ENCODE measurements at places on chromosomes 3 and 15. TPM values are rescaled to one million over a fixed set of nuclear protein-coding genes. Genes with fewer than 3 reads are reported as not detected.

- no peak for DNase-seq
Observed at GRCh38 chr15:28888302-28888894, 2.6 kb downstream of the APBA2 start.

DNA sequence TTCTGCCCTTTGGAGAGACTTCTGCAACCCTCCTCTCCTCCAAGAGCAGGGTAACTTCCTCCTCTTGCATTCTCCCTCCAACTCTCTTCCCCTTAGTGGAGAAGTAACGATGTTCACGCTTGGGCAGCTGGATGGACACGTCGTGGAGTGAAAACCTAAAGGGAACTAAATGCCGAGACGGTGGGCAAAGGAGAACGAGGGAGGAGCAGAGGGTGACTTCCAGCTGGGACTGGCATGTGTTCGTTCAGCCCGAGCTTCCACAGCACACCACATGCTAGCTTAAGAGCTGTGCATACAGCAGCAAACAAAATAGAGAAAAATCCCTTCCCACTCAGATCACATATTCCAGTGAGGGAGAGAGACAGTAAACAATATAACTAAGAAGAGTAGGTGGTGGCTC lies 179.8 kb downstream of the SLCO3A1 start:
- DNase-seq, result no peak

DNA sequence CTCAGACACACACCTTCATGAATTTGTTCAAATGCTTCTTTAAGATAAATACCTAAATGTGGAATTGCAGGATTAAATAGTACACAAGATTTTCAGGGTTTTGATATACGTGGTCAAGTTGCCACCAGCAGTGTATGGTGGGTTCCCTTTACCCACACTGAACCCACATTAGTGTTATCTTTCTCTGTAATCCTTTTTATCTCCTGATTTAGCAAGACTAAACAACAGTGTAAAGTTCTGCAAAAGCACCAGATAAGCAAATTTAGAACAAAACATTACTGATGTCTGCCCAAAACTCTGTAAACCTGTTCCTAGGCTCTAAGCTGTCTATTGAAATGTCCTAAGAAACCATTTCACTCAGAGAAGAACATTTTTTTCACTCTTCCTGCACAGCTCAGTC lies 352.9 kb downstream of the FHIT start:
- no peak for DNase-seq

GRCh38 chr15:78007964-78008886 lies 69.3 kb downstream of the TBC1D2B start:
- no peak for DNase-seq

- no peak for DNase-seq
Observed at GRCh38 chr3:176650478-176650877, 546.8 kb downstream of the TBL1XR1 start.

GRCh38 chr3:131178710-131179375 lies 152.2 kb downstream of the NEK11 start:
- no peak for DNase-seq

DNA sequence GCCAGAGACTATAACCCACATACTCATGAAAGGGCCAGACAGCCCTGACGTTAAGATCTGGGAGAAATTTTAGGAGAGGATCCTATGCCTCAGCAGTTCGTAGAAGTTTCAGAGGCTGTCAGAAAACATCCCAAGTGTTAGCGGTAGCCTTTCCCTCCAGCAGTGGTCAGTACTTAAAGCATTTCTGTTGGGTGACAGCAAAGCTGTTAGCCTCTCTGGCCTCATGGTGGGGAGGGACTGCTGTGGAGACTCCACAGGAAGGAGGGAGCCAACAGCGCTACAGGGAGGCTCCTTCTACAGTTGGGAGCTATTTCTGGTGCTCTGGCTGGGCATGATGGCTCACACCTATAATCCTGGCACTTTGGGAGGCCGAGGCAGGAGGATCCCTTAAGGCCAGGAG lies 27.4 kb downstream of the IDH2 start:
- no peak for DNase-seq

DNA sequence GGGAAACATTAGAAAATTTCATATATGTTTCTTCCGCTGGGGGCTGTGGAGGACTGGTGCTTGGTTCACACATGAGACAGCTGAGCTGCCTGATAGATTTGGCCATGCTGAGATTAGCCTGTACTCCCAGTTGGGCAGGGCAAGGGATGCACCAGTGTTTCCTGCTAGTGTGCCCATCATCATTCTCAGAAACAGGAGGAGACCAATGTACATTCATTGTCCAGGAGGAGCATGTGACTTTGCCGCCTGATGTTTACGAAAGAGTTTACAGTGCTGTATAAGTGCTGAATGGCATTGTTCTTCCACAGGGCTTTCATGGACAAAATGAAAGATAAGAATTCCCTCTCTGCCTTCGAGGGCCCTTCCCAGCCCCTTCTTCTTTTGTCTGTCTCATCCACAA lies 311.1 kb upstream of the THBS1 start:
- no peak for DNase-seq

DNA sequence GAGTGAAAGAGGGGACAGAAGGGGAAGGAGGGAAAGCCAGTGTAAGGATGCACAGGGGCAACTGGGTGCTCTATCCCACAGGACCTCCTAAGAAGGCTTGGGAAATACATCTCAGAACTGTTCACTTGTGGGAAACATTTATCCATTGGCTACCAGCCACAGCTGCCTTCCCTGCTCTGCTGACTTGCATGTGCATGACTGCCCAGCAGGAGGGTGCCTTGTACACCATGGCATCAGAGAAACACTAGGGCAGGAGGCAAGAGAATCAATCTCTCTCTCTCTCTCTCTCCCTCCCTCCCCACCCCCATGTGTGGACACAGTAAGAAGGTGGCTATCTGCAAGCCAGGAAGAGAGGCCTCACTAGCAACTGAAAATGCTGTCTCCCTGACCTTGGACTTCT lies 62.9 kb upstream of the ZBTB38 start:
- DNase-seq, result no peak

GRCh38 chr3:195065864-195066185 lies 205.1 kb downstream of the XXYLT1 start:
- DNase-seq, result no peak

DNA sequence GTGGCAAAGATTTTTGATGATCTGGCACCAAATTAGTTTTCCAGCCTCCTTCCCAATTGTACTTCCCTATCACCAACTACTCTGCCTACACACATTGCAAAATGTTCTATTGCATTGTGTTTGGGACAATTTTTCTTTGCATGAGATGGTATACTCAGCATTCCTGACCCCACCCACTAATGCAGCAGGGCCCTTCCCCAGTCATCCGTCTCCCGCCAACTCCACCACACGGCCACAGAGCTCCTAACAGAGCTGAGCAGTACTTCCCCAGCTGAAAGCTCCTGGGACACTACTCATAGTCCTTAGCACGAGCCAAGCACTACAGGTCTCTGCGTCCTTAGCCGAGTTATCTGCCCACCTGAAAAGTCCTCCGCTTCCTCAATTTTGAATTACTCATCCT lies 34.2 kb downstream of the TXNRD3 start:
- DNase-seq, result no peak

- DNase-seq, result no peak
Observed at GRCh38 chr15:85139391-85139790, 157.7 kb downstream of the PDE8A start.

DNA sequence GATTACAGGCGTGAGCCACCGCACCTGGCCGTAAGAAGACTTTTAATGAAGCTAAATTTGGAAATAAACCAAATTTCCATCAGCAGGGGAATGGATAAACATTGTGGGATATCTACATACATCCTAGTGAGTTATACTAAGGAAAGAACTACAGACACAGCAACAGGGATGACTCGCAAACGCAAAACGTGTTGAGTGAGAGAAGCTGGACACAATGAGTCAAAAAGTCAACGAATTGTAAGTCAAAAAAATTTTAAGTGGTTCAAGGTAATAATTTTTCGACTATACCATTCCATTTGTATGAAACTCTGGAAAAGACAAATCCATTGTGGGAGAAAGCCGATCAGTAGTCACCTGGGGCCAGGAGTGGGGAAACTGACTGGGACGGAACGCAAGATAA lies 19.9 kb downstream of the PLA2G4F start:
- no peak for DNase-seq

DNA sequence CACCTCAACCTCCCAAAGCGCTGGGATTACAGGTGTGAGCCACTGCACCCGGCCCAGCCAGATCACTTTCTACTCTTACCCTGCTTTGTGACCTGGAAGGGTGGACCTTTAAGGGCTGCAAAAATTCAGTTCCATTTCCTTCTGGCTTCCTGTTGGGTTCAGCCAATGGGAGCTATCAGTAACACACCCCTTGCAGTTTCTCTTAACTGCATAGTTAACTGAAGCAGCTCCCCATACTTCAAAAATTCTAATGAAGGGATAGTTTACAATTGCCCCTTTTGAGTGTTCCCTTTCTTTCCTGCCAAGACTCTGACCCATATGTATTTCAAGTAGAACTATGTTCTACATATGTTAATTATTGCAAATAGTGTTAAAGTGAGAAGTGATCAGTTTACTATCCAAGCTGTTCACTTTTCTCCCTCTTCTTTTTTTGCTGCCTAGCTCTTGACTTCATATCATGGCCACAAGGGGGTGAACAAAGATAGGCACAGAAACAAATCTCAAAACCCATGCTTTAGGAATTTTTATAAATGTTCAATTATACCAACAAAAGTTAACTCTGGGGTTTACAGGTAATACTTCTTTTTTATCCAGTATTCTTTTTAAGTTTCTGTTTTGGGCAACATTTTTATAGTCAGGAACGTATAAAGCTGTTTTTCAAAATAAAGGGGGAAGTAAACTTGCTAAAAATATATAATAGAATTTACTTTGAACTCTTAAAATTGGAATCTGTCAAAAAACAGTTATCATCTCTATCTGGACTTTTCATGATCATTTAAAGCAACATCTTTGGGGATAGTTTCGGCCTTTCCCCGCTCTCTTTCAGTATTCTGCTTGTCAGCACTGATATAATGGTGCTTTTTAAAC lies 8.1 kb downstream of the PGBD4 start:
- no peak for DNase-seq

GRCh38 chr3:125177746-125178145 lies 34.8 kb downstream of the SLC12A8 start:
- DNase-seq, result no peak

GRCh38 chr15:99755692-99756409 lies 22.6 kb upstream of the LYSMD4 start:
- peak; percentile 63 for DNase-seq

DNA sequence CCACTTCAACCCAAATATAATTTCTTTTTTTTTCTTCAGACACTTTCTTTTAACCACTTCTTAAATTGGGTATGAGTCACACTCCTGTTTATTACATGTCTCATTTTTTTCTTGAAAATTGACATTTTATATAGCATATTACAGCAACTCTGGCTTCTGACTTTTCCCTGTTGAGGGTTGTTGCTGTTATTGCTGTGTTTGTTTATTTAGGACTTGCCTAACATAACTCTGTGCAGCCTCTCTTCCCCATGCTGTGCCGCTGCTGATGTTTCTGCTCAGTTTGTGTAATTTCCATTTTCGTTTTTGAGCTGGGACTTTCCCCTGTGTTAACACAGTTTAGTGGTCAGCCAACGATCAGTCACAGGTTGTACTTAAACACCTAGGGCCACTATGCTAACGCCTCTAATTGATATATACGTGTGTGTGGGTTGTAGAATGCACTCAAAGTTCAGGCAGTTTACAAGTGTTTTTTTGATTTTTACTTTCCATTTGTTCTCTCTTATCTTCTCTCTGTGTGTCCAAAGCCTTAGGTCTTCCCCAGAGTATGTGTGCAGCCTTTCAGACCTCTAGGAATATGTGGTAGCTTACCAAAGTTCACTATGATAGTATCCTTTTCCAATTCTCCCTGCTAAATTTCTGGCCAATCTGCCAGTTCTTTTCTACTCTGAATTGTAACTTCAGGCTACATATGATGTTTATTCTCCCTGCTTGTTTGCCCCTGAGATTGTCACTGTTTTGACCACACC lies 337.2 kb downstream of the ZBTB20 start:
- no peak for DNase-seq

GRCh38 chr15:78630886-78631633 lies 9.9 kb downstream of the CHRNB4 start:
- no peak for DNase-seq

GRCh38 chr15:70810916-70811578 lies 42.9 kb downstream of the LARP6 start:
- DNase-seq, result no peak

GRCh38 chr3:188134856-188135255 lies 19.1 kb upstream of the LPP start:
- no peak for DNase-seq

GRCh38 chr15:66588971-66589370 lies 23.2 kb upstream of the LCTL start:
- no peak for DNase-seq

- DNase-seq, result no peak
Observed at GRCh38 chr3:194390835-194391234, 8.2 kb downstream of the GP5 start.

DNA sequence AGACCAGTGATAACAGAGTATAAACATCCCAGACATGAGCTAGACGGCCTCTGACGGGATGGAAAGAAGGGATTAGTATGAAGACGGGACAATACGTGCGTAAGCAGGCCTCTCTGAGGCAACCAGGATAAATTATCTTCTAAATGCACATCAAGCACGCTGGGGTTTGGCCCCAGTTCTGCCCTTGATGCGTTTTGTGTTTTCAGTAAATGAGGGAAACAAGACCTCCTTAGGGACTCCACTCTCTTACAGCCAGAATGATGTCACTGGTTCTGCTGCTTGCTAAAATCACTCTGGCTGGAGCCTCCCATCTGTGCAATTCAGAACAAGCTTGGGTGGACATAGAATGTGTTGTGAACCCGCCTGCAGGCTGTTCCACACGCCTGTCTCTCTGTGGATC lies 156.0 kb upstream of the MCTP2 start:
- peak; percentile 95 for DNase-seq

GOLGA6L9 gene
- total RNA-seq, result 3.7 TPM

PLA2G4D gene
- total RNA-seq, result 4.8 TPM

CERS3 gene
- total RNA-seq, result 25.6 TPM

SLC35G2 gene
- total RNA-seq, result 7.1 TPM

TMEM212 gene
- total RNA-seq, result not detected

SPSB4 gene
- 3.8 TPM for total RNA-seq

COL6A6 gene
- total RNA-seq, result 38.9 TPM

SETD5 gene
- total RNA-seq, result 113 TPM

FYCO1 gene
- 22.9 TPM for total RNA-seq

SCG3 gene
- total RNA-seq, result not detected

CHP1 gene
- 49.4 TPM for total RNA-seq

NR2F2 gene
- total RNA-seq, result 7.8 TPM

ARHGEF26 gene
- total RNA-seq, result 13.8 TPM

SLC24A5 gene
- total RNA-seq, result 3.6 TPM

SERPINI2 gene
- total RNA-seq, result not detected

MYRIP gene
- total RNA-seq, result 0.99 TPM

OPA1 gene
- 58.7 TPM for total RNA-seq

RETNLB gene
- not detected for total RNA-seq

RBPMS2 gene
- total RNA-seq, result 0.59 TPM

ZNF662 gene
- total RNA-seq, result 12.1 TPM

Measured in skin of body (tissue), 3 donors.